ENCODE measurements at places on chromosomes 2 and 18.
A peak's percentile ranks its signal among the peaks of the same experiment; 100 is the strongest.

- DNase-seq = no peak
Observed at GRCh38 chr2:210663631-210664089, 107.3 kb downstream of the CPS1 start.

DNA sequence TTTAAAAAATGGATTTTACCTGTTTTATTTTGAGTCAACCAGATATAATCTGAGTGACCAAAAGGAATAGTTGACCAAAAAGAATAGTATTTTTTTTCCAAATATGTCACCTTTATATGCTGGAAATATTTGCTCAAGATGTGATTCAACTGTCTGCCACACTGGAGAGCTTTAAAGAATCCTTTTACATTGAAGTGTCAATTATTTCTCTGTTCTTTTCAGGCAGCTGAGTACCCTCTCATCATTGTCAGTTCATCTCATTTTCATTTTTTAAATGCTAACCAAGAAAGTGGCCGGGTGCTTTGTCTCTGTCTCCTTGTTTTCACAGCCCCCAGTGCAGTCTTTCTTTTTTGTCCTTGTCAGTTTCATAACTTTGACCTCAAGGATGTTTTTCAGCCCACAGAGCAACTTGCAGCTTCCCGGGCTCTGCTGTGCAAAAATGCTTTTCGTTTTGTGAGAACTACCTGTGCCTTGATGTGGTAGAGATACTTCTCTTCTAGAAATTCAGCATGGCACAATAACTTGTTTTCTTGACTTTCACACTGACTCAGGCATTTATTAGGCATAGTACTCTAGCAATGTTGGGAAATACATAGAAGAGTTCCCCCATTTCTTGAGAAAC, 23.4 kb upstream of the CERS6 start:
- peak; percentile 35 for DNase-seq

GRCh38 chr2:29295845-29296244, 180.6 kb downstream of the CLIP4 start:
- DNase-seq = no peak

- DNase-seq = no peak
Observed at GRCh38 chr2:19178175-19178574, 180.2 kb downstream of the OSR1 start.

GRCh38 chr2:43054367-43054766, 172.0 kb downstream of the ZFP36L2 start:
- DNase-seq = no peak

- DNase-seq = no peak
Observed at GRCh38 chr18:45106331-45106774, 425.7 kb downstream of the SETBP1 start.

DNA sequence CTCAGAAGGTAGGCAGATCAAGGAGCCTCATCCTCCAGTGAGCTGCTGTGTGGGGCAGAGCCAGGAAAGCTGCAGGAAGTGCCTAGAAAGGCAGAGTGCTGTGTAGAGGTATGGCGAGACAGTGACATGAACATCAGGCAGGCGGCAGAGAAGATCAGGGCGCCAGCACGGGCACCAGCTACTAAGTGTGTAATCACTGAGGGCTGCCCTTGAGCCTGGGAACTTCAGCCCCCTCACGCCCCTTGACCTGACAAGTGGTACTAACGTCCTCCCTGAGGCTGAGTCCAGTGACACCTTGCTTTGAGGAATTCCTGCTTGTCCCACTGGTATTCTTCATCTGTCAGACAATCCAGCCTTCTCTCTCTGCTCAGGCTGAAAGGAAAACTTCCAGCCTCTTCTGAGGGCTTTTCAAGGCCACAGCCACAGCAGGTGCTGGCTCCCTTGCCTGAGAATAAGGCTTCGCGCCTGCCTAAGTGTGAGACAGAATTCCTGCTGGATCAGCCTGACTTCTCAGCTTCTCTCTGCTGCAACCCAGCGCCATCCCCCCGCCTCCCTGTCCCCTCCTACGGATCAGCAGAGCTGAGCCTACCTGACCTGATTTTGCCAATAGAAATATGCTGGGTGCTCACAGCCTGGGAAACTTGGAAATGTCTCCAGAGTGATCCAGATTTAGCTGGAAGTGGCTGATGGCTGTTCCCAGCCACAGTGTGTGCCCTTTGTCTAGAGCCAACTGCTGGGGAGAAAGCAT, 148.0 kb downstream of the SMAD7 start:
- DNase-seq = no peak

DNA sequence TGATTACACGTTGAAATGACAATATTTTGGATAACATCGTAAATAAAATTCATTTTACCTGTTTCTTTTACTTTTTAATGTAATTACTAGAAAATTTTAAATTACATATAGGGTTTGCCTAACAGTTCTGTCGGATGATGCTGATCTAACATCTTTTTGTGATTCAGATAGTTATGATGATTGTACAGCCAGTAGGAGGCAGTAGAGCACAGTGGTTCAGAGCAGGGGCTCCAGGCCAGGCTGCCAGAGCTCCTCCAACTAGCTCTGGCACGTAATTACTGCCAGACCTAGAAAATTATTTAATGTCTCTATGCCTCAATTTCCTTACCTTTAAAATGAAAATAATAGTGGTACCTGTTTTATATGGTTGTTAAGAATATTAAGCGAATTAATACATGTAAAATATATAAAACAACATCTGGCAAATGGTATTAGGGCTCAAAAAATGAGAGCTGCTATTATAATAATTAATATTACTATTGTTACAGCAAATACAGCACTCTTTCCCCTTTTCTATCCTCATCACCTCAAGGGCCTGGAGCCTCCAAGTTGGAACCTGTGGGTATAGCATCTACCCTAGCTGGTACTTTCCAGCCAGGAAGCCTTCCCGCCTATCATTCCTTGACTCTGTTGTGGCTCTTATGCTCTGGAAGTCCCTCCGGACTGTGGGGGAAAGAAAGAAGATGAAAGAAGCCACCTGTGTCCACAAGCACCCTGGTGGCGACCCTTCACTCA, 47.7 kb upstream of the PLA2R1 start:
- peak; percentile 49 for DNase-seq

DNA sequence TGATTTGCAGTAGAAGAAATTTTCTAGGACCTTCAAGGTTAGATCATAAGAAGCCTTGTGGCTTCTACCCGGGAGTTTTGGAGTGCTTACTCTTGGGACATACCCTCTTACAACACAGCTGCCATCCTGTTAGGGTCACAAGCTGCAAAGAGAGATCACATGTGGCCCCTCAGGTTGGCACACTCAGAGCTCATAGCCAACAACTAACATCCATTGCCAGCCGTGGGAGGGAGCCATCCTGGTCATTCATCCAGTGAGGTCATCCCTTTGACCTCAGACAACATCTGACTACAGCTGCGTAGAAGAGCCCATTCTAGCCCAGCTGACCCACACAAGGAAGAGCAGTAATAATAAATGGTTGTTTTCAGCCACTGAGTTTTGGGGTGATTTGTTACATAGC, 76.9 kb upstream of the NABP1 start:
- no peak for DNase-seq

DNA sequence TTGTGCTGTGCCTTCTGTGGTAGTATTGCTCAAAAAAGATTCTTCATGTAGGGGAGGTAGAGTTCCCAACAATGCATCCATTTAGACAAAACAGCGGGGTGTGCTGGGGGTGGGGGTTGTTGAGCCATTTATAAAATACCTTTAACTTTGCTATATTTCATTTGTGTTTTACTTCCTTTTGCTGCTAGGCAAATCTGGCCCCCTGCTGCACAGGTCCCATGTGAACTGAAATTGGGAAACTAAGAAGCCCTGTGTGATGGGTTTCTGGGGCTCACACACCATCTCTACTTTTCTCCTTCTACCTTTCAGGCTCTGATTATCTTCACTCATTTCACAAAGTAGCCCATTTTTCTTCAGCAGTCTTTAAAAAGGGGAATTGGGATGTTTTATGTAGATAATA, 52.7 kb upstream of the ITGA4 start:
- DNase-seq = no peak

- DNase-seq = no peak
Observed at GRCh38 chr2:72515696-72516095, 310.1 kb downstream of the EXOC6B start.

DNA sequence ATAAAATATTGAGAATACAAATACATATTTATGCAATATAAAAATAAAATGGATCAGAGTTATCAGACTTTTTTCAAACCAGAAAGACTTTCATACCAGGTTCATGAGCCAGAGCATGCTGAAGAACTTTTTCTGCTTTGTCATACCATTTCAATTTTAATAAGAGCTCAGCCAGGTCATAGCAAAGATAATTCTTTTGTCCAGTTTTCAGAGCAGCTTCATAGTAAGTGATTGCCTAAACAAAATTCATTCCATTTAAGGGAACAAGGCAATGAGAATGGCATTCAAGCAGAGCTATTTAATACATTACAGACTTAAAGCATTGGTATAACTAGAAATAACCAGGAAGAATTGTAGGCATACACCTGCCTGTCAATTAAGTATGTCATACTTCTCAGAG, 42.3 kb downstream of the TTC21B start:
- no peak for DNase-seq

GRCh38 chr2:69556008-69556407, 87.5 kb downstream of the AAK1 start:
- no peak for DNase-seq

- no peak for DNase-seq
Observed at GRCh38 chr2:216770717-216771116, 75.4 kb upstream of the IGFBP5 start.

DNA sequence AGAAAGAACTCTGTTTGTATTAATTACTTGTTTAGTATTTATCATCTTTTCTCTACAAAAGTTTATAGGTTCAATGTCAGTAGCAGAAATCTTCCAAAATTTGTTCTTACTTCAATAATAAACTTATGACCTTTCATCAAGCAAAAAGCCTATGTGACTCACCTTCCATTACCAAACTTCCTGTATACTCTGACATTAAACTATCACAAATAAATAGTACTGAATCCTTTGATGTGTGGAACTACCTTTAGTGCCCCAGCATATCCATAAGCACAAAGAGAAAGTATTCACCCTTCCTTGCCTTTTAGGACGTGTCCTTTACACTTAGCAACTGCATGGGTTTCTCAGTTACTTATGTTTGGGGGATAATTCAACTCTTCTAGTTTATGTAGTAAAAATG, 166.0 kb downstream of the EHBP1 start:
- DNase-seq = no peak

DNA sequence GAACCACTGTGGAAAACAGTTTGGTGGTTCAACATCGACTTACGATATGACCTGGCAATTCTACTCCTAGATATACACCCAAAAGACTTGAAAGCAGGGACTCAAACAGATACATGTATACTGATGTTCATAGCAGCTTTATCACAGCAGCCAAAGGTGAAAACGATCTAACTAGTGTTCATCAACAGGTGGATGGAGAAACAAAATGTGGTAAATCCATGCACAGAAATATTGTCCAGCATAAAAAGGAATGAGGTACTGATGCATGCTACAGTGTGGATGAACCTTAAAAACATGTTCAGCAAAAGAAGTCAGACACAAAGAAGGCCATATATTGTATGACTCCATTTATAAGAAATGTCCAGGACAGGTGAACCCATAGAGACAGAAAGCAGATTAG, 36.3 kb downstream of the MRO start:
- no peak for DNase-seq

GRCh38 chr2:207417301-207417718, 112.5 kb upstream of the CREB1 start:
- DNase-seq = no peak

DNA sequence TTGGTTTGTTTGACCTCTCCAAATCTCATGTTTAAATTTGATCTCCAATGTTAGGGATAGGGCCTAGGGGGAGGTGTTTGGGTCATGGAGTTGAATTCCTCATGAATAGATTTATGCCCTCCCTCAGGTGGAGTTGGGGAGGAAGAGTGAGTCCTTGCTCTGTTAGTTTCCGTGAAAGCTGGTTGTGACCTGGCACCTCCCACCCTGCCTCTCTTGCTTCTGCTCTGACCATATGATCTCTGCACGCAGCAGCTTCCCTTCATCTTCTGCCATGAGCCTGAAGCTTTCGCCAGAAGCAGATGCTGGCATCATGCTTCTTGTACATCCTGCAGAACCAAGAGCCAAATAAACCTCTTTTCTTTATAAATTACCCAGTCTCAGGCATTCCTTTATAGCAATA, 231.6 kb upstream of the ERBB4 start:
- DNase-seq = no peak

DNA sequence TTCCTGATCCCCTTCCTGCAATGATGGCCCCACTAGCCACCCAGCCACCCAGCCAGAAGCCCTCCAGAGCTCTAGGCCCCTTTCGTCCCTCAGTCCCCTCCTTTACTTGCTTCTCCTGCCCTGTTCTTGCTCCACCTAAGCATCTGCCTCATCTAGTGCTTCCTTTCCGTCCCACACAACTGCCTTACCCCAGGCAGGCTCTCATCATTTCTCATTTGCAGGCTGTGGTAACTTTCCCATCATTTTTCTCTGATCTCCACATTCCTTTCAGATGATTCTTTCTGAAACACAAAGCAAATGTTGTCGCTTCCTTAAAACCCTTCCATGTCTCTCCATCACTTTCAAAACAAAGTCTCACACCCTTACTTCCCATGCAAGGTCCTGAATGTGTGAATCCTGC, 459.8 kb downstream of the METTL4 start:
- DNase-seq = no peak

DNA sequence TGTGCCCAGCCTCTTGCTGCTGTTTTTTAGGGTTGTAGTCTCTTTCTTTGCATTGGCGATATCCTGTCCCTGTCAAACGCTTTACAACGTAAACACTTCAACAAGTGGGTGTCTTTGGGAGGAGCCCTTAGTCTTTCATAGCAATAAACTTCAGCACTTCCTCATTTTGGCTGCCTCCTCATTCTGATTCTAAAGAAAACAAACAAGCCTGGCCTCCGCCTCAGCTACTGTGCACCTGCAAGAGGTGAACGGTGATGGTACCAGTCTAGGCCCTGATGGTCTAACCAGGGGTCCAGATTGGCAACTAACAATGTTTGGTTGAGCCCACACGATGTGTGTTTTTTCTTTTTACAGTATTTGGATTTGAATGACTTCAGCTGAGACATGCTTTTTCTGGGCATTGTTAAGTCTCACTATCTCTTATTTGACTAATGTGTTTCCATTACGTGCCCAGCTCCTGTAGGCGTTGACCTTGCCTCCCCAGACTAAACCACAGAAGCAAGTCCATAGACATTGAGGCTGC, 53.2 kb upstream of the CUL3 start:
- DNase-seq = peak; percentile 39

DNA sequence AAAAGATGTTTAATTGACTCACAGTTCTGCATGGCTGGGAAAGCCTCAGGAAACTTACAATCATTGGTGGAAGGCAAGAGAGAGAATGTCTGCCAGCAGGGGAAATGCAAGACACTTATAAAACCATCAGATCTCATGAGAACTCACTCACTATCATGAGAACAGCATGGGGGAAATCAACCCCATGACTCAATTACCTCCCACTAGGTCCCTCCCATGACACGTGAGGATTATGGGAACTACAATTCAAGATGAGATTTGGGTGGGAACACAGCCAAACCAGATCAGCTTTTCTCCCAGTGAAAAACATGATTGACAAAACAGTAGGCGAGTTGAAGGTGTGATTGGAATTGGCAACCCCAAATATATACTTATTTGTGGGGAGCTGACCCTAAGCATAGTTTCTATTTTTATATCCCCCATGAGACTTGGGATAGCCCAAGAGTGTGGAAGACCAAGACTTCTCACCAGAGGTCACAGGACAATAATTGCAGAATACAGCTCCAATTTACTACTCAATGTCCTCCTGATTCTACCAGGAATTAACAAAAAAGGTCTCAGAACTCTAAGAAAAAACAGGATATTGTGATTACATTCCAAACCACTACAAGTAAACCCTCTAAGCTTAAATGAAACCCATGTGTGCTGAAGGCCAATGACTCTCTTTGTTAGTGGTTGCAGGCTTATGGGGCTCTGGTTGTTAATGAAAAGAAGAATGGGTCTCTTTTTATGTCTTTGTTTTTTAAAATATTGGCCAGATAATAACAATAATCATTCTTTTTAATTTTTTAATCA, 96.1 kb upstream of the PIK3C3 start:
- no peak for DNase-seq

Measured in CD4-positive, alpha-beta memory T cell (primary cell).